ENCODE measurements at places on chromosomes 1 and 21.

DNA sequence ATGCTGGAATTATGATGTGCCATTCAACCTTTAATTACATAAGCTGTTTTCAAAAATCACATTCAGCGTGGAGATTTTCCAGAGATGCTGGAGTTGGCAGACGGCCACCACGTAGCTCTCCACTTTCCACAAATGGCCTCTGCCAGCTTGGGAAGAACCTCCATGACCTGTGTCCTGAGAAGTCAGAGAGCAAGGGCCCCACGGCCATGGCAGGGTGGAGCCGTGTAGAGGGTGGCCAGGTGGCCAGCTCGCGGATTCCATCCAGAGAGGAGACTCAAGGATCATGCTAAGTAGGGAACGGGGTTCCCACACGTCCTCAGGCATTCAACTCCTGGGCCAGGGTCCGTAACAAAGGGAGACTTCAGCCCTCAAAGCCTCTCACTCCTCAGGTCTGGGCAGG, 1.3 kb upstream of the GALE start:
- DNase-seq, result no peak

GRCh38 chr1:160282807-160283206, 2.1 kb downstream of the PEX19 start:
- DNase-seq, result no peak

- no peak for DNase-seq
Observed at GRCh38 chr1:198280080-198280479, 123.3 kb downstream of the NEK7 start.

DNA sequence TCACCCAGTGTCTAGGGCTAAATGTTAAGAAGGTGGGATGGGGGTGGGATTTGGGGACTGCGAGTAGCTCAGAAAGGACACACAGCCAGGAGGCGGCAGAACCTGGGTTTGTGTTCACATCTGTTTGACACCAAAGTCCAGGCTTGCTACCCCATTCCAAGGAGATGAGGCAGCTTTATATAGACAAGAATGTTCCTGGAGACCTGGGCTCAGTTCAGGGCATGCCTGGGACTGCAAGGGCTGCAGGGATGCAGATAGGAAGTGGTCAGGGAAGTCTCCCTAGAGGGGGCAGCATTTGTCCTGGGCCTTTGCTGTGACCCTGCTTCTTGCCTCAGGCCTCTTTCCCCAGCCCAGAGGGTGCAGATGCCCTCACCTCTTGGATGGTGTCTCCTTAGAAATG, 16.3 kb downstream of the PADI3 start:
- no peak for DNase-seq

DNA sequence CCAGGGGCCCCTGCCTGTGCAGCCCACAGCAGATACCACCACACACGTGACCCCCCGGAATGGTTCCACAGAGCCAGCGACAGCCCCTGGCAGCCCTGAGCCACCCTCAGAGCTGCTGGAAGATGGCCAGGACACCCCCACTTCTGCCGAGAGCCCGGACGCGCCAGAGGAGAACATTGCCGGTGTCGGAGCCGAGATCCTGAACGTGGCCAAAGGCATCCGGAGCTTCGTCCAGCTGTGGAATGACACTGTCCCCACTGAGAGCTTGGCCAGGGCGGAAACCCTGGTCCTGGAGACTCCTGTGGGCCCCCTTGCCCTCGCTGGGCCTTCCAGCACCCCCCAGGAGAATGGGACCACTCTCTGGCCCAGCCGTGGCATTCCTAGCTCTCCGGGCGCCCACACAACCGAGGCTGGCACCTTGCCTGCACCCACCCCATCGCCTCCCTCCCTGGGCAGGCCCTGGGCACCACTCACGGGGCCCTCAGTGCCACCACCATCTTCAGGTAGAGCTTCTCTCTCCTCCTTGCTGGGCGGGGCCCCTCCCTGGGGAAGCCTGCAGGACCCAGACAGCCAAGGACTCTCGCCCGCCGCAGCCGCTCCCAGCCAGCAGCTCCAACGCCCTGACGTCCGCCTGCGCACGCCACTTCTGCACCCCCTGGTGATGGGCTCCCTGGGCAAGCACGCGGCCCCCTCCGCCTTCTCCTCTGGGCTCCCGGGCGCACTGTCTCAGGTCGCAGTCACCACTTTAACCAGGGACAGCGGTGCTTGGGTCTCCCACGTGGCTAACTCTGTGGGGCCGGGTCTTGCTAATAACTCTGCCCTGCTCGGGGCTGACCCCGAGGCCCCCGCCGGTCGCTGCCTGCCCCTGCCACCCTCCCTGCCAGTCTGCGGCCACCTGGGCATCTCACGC, 51.0 kb downstream of the COL18A1 start:
- DNase-seq, result no peak

GRCh38 chr1:160325252-160325651, 17.8 kb downstream of the COPA start:
- DNase-seq, result no peak
